ENCODE measurements at places on chromosomes 2 and 18.

- no peak for DNase-seq
Observed at GRCh38 chr18:6624271-6624660, 105.2 kb upstream of the ARHGAP28 start.

- DNase-seq, result no peak
Observed at GRCh38 chr2:57444752-57445430, 601.7 kb upstream of the VRK2 start.

- no peak for DNase-seq
Observed at GRCh38 chr18:33404244-33404873, 36.2 kb downstream of the CCDC178 start.

DNA sequence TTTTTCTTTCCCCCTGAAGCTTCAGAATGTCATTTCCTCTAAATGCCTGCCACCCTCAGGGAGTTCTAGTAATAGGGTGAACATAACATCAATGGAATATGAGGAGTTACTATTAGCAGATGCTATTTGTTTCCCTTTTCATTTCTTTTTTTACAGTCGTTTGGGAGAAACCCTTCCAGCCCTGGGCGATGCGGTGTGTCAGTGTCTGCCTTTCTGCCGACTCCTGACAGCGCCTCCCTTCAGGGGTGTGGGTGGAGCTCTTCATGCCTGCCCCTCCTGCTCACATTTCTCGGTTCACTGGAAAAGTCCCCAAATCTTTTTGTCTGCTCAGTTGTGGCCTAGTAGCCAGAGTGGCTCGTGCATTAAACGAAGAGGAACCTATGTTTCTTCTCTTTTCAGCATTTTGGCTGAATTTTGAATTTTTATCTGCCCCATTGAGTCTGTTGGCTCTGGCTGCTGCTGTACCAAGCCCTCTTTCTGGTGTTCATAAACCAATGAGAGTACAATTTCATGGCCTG is 72.3 kb downstream of the FMNL2 start:
- DNase-seq, result peak; percentile 1

DNA sequence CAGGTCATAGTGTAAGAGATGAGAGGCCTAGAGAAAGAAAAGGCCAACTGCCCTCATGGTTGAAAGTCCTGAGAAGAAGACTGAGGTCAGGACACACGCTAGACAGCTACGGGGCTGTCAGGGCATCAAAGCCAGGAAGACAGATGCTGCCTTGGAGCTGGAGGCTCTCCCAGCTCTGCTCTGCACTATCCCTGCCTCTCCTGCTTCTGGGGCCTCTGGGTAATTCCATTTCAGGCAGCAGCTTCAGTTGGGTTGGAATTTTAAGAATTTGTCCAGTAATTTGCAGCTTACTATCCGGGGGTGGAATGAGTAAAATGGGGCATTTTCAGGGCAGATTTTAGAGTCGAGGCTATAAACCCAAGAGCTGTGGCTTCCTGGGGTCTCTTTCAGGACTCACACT is 76.2 kb upstream of the CTAGE1 start:
- DNase-seq, result no peak

GRCh38 chr2:68420254-68420910 is 46.7 kb downstream of the FBXO48 start:
- DNase-seq, result no peak

GRCh38 chr2:235394278-235394828 is 99.5 kb upstream of the AGAP1 start:
- no peak for DNase-seq

- DNase-seq, result no peak
Observed at GRCh38 chr18:286515-287310, 18.9 kb upstream of the THOC1 start.

- DNase-seq, result no peak
Observed at GRCh38 chr18:68355637-68356036, 359.3 kb downstream of the TMX3 start.

GRCh38 chr2:102737431-102737830 is 24.4 kb upstream of the TMEM182 start:
- DNase-seq, result no peak

DNA sequence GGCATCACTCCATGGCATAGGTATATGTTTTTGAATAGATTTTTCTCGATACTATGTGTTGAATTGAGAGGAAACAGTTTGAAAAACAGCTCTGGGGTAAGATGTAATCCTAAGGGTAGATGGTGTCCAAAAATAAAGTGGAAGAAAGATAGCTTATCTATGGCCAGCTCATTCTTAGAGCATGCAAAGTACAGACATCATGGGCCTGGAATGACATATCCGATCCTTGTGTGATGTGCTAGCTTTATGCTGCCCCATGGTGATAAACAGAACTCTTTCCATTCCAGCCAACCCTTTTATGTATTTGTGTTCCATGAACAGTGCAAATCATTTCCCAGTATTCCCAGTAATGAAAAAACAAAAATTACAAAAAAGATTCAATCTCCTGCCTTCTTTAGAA is 390.2 kb upstream of the NXPH2 start:
- DNase-seq, result no peak

- DNase-seq, result no peak
Observed at GRCh38 chr2:95075440-95076132, 46.0 kb downstream of the MRPS5 start.

DNA sequence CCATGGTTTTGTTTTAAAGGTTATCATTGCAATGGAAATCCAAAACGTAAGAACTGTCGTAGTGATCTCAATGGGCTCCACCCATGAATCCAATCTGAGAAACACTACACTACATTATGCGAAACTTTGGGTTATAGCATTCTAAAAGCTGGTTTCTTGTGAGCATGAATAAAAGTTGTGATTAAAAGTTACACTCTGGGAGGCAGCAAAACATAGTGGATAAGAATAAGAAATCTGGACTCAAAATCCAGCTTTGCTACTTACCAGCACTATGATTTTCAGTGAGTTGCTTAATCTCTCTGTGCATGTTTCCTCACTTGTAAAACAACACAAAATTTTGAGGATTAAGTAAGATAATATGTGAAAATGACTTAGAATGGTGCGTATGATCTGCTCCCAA is 25.7 kb upstream of the THOC1 start:
- DNase-seq, result no peak

GRCh38 chr2:135963841-135964240 is 21.6 kb downstream of the DARS1 start:
- DNase-seq, result no peak

GRCh38 chr2:128324008-128324896 is 5.6 kb upstream of the HS6ST1 start:
- no peak for DNase-seq

DNA sequence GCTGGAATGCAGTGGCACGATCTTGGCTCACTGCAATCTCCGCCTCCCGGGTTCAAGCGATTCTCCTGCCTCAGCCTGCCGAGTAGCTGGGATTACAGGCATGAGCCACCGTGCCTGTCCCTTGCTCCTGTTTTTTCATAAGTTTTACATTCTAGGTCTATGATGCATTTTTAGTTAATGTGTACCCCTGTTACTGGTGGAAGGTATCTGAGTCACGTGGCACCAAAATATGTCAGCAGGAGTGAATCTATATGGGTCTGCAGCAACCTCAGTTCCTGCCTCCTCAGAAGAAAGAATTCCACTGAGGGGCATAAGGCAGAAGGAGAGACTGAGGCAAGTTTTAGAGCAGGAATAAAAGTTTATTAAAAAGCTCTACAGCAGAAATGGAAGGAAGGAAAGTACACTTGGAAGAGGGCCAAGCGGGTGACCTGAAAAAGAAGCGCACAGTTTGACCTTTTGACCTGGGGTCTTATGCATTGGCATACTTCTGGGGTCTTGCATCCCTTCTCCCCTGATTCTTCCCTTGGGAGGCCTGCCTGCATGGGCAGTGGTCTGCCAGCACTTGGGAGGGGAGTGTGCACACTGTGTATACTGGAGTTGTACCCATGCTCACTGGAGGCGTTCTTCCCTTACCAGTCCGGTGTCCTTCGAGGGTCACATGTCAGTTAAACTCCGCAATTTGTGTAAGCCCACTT is 1.1 kb upstream of the MFSD2B start:
- DNase-seq, result no peak

DNA sequence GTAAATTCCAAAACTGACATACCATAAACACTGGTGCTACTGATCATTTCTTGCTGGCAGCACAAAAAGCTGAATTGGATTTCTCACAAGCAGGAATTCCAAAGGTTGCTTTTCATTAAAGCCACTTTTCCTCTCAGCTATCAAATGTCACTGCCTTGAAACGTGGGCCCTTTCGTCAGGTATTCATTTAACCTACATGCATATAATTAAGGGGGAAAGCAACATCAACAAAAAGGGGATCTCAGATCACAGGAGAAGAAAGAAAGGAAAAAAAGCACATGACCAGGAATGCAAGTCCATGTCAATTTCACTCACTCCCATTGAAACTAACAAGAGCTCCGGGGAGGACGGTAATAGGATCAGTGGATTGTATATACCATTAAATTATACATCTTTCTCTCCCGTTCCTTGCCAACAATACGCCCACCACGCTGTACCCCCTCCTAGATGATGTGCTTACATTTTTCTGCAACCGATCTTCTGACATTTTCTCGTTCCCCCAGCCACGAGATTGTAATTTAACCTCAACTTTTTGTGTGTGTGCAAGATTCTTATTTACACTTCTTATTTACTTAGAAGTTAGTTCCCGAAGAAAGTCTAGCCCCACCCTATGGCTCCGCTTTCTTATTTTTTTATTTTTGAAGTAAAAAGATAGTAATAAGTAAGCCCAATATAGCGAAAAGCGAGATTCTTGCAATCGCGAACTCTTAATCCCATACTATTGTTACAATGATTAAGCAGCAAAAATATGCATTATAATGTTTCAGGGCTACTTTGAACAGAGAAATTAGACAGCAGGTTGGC is 725 bp downstream of the FIGN start:
- DNase-seq, result no peak
